ENCODE measurements at places on chromosomes 1 and 21.

DNA sequence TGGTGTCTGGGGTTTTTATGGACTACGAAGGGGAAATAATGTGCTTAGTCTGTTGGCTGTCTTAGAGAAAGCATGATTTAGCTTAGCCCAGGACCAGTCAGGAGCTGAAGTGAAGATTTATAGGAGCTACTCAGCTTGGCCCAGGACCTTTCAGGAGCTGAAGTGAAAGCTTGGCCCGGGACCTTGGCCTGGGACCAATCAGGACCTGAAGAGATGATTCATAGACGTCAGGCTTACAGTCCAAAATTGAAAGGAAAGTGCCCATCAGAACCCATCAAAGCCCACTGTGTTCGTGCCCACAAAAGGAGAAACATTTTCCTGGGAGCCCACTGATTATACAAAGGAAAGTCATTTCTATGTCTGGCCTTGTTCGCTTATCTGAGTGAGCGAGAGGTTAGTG is 35.6 kb downstream of the MSTO1 start:
- no peak for DNase-seq

GRCh38 chr1:41583658-41584547 is 99.4 kb upstream of the EDN2 start:
- no peak for DNase-seq

DNA sequence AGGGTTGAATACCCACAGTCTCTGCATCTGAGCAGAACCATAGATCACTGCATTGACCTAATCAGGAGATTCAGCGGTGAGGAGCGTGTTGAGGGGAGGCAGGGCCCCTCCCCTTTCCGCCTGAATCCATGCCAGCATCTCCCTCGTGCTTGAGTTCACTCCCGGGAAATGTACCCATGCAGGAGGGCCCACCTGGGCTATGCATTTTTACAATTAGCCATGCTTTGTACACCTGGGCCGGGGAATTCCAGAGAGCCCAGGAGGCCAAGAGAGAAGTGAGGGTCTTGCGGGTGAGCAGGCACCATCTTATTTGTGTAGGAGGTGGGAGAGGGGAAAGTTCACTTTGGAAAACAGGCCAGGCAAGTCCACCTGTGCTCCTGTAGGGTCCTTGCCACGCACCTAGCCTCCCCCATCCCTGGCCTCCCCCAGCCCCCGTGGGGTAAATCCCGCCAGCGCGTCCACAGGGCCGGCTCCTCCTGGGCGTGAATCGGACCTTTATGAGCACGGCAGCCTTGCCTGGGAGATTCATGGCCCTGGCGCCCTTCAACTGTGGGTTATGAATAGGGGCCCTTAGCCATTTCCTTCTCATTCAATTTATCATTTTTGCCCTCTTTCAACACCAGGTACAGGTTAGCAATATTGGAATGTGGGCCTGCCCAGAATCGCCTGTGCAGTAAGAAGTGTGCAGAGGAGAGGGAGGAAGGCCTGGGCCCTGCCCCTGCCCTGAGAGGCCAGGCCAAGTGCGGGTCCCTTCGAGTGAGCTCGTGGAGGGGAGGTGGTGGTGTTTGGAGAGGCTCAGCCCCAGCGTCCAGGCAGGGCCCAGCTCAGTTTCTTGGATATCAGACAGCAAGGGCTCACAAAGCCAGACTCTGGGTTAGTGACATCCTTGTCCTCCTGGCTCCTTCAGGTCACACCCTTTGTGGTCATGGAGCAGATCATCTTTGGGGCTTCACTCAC is 84.4 kb upstream of the ACTRT2 start:
- no peak for DNase-seq

GRCh38 chr21:26840201-26840600 is 5.0 kb downstream of the ADAMTS1 start:
- no peak for DNase-seq

GRCh38 chr1:8660411-8660828 is 157.0 kb downstream of the RERE start:
- no peak for DNase-seq

DNA sequence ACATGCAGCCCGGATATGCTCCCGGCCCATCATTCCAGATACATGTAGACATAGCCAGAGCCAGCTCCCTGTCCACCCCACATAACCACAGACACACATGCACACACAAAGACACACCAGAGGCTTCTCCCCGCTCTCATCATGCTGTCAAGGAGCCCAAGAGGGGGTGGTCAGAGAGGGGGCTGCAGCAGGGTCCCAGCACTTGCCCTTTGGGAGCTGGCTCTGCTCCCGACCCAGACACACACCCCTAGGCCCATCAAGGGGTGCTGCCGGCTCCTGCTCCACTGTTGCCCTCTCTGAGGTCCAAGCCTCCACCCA is 2.6 kb downstream of the PTAFR start:
- no peak for DNase-seq

- DNase-seq = no peak
These were observed 24.8 kb downstream of the ZNHIT6 start for GRCh38 chr1:85683292-85684025.

DNA sequence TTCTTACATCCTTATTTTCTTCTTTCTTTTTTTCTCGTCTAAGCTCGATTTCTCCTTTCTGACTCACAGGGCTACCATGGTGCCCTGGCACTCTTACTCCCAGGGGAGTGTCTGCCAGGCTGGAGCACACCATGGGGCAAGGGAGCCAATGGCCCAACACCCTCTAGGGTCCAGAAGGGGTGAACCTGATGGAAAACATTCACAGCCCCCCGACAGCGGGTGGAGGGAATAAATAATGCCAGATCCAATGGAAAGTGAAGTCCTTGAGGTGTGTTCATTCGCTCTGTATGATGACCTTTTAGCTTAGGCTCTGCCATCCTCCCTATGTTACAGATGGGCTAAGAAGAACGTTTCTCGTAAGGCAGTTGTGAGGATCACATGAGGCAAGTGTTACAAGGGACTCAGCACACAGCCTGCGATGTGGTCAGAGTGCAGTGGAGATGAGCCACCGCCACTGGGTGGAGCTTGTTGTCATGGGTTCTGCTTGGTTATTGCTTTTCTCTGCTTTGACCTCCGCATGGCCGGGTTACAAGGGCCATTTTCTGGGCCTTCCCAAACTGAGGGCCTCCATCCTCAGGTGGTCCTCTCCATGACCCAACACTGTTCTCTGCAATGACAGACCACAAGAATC is 3.5 kb upstream of the FCMR start:
- DNase-seq = no peak

GRCh38 chr1:12284486-12284885 is 54.7 kb downstream of the VPS13D start:
- DNase-seq = no peak

- DNase-seq = no peak
These were observed 74.1 kb upstream of the CNTN2 start for GRCh38 chr1:204968951-204969350.

DNA sequence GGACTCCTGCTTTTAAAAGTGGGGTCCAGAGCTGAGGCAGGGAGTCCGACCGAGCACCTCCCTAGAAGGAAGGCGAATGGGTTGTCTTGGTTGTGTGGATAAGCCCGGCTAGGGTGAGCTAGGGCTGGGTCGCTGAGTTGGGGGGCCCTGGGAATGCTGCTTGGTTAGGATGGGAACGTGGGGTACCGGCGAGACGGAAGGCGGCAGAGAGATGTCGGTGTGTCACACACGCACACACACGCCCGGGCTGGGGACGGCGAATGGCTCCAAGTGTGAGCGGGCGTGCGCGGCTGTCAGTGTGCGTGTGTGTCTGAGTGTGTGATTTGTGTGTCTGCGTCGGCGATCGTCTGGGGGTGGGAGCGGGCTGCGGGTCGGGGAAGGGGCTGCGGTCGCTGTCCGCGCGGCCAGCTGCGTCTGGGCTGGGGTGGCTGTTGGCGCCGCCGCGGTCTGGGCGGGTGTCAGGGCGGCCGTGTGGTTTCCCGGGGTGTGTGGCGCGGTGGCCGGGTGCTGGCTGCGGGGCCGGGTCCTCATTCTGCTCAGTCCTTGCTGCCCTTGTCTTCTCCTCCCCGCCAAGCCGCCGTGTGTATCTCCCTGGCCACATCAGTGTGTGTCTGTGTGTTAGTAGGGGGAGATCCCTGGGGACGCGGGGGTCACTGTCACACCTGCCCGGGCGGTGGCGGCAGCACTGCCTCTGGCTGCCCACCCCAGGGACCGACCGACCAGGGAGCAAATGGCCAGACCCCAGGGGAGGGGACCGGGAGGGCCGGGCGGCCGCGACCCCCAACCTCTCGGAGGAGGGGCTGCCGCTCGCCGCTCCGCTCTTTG is 1.1 kb downstream of the EFNA3 start:
- no peak for DNase-seq

DNA sequence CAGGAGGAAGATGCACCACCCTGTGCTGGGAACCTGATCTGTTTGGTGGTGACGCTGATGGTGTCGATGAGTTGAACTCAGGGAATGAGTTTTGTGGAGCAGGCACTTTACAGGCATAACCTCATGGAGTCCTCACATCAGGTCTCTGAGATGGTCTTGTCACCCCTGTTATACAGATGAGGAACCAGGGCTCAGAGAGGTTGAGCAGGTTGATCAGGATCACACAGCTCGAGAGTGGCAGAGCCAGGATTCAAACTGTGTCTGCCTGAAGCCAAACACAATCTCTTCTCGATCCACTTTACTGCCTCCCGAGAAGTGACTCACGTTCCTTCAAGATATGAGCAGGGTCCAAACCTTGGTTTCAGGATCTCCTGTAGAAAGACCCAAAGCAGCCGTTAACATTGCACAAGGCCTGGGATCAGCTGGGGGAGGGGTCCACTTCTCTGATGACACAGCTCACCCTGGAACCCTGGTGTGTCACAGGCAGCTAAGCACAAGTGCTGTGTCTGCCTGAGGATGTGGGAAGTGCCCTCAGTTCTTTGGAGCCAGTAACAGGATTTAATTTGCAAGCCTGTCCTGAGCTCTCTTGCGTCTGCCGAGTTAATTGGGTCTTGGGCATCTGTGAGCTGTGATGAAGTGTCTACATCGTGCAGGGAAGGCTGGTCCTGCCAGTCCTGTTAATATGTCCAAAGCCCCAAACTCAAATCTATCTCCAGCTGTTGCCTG is 65.4 kb upstream of the STUM start:
- DNase-seq = no peak

DNA sequence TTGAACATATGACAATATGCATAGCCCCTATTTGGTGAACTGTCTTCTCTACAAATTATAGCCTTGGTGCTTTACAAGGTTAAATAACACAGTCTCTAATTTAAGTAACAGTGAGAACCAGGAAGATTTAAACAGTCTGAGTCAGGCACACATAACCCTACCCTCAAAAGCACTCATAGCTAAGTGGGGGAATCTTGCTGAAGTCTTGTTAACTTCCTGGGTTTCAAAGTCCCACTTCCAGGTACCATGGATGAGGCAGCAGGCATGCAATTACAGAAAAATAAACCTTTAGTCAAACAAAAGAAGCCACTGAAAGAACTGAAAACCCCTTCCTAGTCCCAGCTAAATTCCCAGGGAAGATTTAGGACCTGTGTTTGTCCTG is 147.6 kb downstream of the PBX1 start:
- DNase-seq = no peak

GRCh38 chr1:111894497-111894896 is 95.0 kb downstream of the KCND3 start:
- DNase-seq = no peak

- no peak for DNase-seq
These were observed 7.0 kb downstream of the FBLIM1 start for GRCh38 chr1:15765495-15766194.

- DNase-seq = no peak
These were observed 52.5 kb downstream of the ARHGEF16 start for GRCh38 chr1:3506943-3507342.

- DNase-seq = no peak
These were observed 6.1 kb downstream of the SMG5 start for GRCh38 chr1:156276532-156276931.

DNA sequence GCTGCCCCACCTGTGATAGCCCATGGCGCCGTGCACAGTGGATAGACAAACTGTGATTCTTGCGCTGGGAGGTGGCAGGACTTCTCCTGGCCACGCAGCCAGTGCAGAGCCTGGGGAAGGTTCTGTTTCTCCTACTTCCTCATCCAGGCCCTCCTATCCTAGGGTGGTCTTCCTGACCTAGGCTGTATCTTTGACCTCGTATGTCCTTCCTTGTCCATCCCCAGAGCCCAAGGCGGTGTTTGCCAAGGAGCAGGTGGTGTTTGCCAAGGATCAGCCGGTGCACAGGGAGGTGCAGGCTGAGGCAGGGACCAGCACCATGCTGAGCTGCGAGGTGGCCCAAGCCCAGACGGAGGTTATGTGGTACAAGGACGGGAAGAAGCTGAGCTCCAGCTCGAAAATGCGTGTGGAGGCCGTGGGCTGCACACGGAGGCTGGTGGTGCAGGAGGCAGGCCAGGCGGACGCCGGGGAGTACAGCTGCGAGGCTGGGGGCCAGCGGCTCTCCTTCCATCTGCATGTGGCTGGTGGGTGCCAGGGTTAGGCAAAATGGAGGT is 63.9 kb downstream of the OBSCN start:
- no peak for DNase-seq

DNA sequence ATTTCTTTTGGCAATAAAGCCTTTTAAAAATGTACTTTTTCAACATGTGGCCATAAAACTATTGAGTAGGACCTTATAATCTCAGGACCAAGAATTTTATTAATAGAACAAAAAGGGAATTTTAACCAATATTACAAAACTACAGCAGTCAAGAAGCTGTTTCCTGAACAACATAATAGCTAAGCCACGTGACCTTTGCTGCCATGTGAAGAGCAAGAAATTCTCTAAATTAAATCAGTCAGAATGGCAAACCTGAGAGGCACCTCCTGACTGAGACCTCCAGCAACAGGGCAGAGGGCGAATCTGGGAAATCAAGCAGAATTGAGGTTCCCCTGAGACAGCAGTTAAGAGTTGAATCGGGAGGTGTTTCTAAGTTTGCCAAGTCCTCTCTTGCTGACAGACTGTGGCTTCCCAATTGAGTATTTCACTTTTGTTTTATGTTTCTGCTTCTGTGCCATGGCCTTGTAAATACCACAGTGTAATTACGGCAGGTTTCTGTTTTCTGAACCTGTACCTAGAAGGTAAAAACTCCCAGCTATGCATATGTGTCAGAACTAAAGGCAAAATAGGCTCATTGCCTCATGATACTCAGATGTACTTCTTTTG is 358.4 kb downstream of the NTNG1 start:
- DNase-seq = no peak

DNA sequence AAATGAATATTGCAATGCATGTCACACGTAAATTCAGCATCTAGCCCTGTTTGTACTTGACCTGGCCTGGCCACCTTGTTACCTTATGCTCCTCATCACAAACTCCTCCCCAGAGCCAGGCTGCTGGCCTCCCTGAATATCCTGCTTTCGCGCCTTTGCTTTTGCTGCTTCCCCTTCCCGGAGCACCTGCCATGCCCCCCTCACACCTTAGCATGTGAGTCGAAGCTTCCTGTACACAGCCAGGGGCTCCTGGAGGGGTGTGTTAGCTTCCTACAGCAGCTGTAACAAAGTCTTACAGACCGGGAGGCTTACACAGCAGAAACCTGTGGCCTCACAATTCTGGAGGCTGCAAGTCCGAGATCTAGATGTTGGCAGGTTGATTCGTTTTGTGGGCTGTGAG is 60.1 kb downstream of the TLR5 start:
- no peak for DNase-seq

GRCh38 chr21:27078915-27079314 is 112.0 kb upstream of the ADAMTS5 start:
- no peak for DNase-seq

GRCh38 chr21:14913638-14914037 is 151.2 kb downstream of the NRIP1 start:
- no peak for DNase-seq

DNA sequence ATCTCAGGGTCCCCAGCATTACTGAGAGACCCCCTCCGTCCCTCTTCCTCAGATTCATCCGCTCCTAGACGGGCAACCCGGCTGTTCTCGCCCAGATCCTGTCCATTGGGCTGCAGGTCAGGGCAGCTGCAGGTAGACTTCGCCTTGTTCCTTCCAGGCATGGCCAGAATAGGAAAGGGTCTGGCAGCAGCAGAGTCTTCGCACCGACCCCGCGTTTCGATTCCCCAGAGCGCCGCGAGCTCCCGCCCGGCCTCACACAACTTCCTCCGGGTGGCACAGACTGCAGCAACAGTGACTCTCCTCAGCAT is 265 bp downstream of the NRDC start:
- no peak for DNase-seq
